NCI-H187 treated with DMSO at 0.1 percent for 48 hours (cell line): ENCODE measurements at places on chromosomes 5 and 9.

- no peak for DNase-seq
Measured at GRCh38 chr5:36392186-36392585, 90.5 kb upstream of the RANBP3L start.

- DNase-seq = no peak
Measured at GRCh38 chr5:58444805-58445204, 15.1 kb downstream of the PLK2 start.

DNA sequence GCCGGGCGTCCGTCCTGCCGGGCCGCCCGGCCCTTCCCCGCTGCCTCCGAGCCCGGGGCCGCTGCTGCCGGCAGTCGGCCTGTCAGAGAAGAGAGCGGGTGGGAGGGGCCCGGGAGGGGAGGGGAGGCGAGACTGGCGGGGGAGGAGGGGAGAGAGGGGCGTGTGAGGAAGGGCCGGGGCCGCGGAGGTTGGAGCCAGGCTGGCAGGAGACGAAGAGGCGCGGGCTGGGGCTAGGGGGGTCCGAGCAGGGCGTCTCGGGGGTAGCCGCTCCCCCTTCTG, 570 bp downstream of the CREBRF start:
- DNase-seq = no peak

GRCh38 chr5:112329419-112330090, 89.5 kb downstream of the EPB41L4A start:
- no peak for DNase-seq

DNA sequence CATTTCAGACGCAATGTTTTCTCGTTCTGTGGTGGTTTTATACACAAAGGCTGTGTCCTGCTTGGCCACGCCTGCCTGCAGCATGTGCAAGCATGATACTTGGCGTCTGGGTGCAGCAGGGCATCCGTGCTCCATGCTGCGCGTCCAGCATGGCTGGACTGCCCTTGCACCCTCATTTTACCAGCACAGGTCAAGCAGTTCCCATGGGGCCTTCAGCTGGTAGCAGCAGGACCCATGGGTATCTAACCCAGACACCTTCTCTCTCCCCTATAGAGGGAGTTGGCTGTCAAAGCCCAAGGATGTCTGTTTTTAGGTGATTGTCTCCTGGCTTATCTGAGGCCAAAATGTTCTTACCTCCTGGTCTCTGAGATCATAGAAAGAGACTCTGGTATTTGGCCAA, 158.3 kb upstream of the PITX1 start:
- no peak for DNase-seq

GRCh38 chr5:156124708-156125107, 202.3 kb upstream of the SGCD start:
- DNase-seq = no peak

GRCh38 chr9:118318770-118319431, 614.7 kb downstream of the TLR4 start:
- no peak for DNase-seq

DNA sequence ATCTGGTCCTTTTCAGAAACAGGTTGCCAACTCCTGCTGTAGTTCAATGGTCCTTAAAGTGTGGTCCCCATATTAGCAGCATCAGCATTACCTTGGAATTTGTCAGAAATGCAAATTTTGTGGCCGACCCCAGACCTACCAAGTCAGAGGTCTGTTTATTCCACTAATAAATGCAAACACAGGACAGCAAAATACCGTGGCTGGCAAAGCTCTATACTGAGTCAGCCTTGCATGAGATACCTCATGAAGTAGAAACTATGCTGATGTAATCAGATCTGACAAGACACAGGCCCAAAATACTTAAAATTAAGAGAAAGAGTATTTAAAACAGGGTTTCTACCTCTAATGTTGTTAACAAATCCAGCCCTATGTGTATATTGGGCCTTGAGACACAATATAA, 3.0 kb downstream of the GOLM1 start:
- no peak for DNase-seq

DNA sequence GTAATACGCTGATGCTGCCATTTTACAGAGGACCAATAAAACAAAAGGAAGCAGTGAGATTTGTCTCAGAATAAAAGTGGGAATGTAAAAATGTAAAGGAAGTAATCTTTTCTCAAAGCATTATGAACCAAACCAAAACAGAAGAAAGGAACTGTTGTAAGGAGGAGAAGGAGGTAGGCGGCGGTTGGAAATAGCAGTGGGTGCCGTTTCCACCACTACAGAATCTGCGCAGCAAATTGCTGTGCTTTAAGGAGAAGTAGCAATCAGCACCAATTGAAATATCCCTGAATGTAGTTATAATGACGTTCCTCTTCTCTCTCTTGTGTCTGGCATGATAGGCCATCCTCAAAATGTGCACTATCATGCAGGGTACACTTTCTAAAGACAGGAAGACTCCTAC, 455.1 kb upstream of the TLE4 start:
- DNase-seq = no peak

DNA sequence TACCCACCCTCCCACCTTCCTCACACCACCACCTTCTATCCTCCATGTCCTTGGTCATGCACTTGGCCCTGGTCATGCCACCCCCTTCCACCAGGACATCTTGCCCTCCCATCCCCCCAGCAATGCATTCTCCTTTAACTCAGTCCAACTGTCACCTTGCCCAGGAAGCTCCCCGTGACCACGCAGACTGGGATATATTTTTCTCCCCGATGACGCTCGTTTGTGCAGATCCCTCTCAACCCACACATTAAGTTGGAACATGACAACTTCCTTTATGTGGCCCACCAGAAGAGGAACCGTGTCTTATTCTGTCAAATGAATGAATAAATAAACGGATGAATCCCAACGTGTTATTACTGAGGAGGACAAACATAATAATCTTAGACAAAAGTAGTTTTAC, 82.8 kb upstream of the TAS2R1 start:
- no peak for DNase-seq

DNA sequence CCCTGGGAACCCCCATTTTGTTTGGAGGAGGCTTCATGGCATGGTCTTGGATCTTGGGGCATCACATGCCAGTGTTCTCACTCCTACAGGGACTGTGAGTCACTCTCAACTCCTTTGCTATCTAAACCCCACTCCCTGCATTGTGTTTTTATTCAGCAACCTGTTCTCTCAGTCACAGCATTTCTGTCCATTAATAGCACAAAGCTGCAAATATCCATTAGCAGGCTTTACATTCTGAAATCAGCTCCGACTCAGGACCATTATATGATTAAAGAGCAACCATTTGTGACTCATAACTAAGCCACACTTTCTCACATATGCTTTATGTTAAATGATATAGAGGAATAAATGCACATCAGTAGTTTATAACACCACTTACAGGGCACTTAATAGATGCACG, 462.1 kb upstream of the BRINP1 start:
- no peak for DNase-seq

GRCh38 chr9:107545036-107545435, 55.5 kb upstream of the KLF4 start:
- no peak for DNase-seq

DNA sequence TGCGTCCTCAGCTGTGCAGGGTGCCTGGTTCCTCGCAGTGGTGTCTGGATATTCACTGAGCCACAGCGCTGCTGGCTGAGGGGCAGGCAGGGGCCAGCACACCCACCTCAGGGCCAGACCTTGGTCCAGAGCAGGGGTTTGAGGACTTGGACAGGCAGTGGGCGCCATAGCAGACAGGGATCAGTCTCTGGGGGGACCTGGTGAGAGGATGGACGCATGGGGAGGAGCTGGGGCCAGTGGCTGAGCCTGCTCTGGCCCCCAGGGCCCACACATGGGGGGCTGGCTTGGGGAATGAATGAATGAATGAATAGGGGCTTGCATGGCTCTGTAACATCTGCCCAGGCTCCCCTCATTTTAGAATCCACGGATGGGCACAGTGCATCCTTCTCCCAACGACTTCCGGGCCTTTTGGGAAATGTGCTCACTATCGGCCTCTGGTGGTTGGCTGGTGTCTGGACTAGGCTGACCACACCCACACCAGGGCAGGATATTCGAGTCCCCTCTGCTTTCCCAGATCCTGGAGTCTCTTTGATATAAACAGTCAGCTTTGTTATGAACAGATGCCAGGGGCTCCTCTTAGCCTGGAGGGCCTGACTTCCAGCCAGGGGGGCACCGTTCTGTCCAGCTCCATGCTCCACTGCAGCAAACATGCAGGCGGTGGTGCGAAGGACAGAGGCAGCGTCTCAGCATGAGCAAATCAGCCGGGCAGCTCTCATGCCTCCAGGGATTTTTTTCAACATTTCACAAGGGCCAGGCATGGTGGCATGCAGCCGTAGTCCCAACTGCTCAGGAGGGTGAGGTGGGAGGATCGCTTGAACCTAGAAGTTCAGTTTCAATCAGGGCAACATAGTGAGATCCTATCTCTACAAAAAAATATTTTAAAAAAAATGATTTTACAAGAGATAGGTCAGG, 62.6 kb downstream of the NEK6 start:
- DNase-seq = no peak

- no peak for DNase-seq
Measured at GRCh38 chr9:81473206-81473605, 216.1 kb downstream of the TLE1 start.

GRCh38 chr9:34579808-34580163, 9.7 kb downstream of the CNTFR start:
- DNase-seq = no peak

DNA sequence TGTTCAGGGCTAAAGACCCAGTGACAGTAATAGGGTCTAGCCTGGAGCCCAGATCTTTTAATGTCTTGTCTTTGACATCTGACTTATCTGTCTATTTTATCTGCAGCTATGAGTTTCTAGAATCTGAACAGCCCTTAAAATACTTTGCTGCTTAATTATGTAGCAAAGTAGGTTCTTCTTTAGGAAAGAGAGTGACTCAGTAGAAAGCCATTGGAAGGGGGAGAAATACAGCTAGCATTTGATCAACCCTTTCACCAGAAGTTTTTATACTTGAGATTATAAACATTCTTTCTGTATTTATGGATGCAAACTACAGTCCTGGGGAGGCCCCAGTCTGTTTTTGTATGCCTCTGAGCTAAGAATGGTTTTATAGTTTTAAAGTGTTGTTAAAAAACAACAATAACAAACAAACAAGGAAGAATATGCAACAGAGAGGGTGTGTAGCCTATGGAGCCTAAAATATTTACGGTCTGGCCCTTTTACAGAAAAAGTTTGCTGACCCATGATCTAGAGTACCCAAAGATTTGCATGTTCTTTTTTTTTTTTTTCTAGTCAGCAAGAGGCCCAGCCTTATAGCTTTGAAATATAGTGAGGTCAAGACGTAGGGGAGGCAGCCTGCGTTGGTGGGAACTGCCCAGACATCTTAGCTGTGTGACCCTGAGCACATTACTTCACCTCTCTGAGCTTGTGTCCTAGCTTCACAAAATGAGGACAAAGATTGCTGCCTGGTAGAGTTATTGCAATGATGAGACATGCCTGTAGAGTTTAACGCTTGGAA, 9.7 kb downstream of the GSN start:
- DNase-seq = no peak

- no peak for DNase-seq
Measured at GRCh38 chr5:143002459-143003327, 232.5 kb downstream of the ARHGAP26 start.

- DNase-seq = no peak
Measured at GRCh38 chr5:17241635-17242034, 24.2 kb downstream of the BASP1 start.

GRCh38 chr9:37449862-37450632, 15.2 kb downstream of the ZBTB5 start:
- no peak for DNase-seq

DNA sequence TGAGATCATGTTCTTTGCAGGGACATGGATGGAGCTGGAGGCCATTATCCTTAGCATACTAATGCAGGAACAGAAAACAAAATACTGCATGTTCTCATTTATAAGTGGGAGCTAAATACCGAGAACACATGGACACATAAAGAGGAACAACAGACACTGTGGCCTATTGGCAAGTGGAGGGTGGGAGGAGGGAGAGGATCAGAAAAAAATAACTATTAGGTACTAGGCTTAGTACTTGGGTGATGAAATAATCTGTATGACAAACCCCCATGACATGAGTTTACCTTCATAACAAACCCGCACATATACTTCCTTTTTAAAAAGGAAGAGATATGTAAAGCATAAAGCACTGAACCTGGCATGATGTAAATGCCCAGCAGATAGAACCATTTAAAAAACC, 99.0 kb downstream of the MEGF10 start:
- no peak for DNase-seq

DNA sequence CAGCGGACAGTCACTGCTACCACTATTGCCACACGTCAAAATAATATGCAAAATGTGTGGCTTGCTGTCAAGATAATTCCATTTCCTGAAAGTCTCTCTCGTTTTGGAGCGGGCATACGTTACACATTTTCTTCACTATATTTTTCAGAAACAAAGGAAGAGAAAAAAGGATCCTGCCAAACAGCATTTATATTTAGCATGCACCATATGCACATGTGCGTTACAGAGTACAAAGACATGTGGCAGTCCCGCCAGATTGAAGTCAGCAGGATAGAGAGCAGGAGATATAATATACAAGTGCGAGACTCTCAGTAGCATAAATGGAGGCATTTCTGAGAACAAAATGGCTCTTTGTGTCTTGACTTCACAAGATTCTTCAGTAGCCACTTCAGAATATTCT, 221.6 kb upstream of the KIF2A start:
- no peak for DNase-seq

DNA sequence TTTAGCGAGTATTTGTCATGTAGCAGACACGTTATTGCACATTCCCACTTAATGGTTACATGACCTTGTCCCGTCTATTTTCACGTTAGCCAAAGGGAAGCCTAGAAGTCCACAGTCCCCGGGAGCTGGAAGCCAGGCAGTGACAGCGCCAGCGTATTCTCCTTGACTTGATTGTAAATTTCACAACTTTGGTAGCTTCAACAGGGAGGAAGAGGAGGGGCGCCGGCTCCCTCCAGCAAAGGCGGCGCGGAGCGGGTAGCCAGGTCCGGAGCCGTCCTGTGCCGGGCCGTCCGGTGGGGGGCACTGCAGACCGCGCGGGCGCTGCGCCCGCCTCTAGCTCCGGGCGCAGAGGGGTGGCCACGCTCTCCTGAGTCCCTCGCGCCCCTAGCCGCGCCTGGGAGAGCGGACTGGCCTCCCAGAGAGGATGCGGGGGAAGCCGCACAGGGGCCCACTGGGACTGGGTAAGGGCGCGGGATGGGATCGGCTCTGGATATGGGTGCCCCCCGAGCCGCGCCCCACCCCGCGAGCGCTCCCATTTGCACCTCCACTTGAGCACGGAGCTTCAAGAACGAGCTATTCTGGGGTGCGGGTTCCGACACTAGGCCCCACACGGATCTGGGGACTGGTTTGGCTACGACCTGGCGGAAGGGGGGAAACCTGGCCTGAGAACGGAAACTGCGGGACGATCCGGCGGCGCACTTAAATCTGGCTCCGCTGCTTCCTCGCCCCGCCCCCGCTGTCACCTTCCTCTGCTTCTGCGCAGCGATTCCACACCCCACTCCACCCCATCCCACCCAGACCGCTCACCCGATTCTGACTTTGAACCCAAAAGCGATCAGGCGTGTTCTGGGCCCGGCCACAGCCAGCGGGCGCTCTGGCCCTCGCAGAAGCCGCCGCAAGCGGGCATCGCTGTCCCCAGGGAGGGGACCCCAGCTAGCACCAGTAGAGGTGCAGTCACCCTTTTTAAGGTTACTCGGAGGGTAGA, 23.8 kb downstream of the KLF4 start:
- DNase-seq = no peak

- DNase-seq = no peak
Measured at GRCh38 chr5:164306662-164307061, 801.2 kb downstream of the MAT2B start.
